Progenitor cell of endocrine pancreas (in vitro differentiated cells): ENCODE measurements at places on chromosomes 16 and 17. TPM values are rescaled to one million over a fixed set of nuclear protein-coding genes. Genes with fewer than 3 reads are reported as not detected.

Gene AGRP
- not detected in 2 replicates for total RNA-seq

Gene C16orf86
- total RNA-seq: 2.5 and 2.6 TPM in 2 replicates

- no peaks in the 10 kb centered on the region for H3K4me1 ChIP-seq
- H3K36me3 ChIP-seq: peaks cover 44% of the 10 kb centered on the region
- no peak for DNase-seq
- no peak overlapping the region for H3K27ac ChIP-seq
- no peaks in the 10 kb centered on the region for H3K27me3 ChIP-seq
Measured at GRCh38 chr16:15605839-15606517, 37.0 kb downstream of the MARF1 start.

Gene PPP1R27
- not detected in 2 replicates for total RNA-seq

Gene CMTM1
- 8.8 and 9.0 TPM in 2 replicates for total RNA-seq

Gene NOS2
- 0.82 and 1.6 TPM in 2 replicates for total RNA-seq

Gene TOP2A
- total RNA-seq: 111 and 114 TPM in 2 replicates

DNA sequence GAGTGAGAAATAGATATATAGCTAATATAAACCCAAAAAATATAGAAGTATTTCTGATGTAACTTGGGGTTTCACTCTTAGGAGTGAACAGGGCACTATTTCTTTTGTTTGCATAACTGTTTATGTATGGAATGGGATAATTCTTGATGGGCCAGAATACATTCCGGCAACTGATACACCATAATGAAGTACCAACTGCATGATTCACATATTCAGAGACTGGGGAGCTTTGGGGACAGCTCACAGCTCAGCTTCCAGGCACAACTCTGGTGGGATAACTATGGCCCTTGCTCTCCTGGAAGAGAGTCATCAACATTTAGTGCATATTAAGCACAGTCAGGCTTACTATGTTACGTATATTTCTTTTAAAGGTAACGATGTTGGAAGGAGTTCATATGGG is 42.1 kb upstream of the ADCY7 start:
- H3K4me1 ChIP-seq: peaks cover 4% of the 10 kb centered on the region
- H3K27me3 ChIP-seq: no peaks in the 10 kb centered on the region
- H3K4me3 ChIP-seq: no peak overlapping the region
- H3K27ac ChIP-seq: no peak overlapping the region
